ENCODE measurements at places on chromosomes 2 and 18.

DNA sequence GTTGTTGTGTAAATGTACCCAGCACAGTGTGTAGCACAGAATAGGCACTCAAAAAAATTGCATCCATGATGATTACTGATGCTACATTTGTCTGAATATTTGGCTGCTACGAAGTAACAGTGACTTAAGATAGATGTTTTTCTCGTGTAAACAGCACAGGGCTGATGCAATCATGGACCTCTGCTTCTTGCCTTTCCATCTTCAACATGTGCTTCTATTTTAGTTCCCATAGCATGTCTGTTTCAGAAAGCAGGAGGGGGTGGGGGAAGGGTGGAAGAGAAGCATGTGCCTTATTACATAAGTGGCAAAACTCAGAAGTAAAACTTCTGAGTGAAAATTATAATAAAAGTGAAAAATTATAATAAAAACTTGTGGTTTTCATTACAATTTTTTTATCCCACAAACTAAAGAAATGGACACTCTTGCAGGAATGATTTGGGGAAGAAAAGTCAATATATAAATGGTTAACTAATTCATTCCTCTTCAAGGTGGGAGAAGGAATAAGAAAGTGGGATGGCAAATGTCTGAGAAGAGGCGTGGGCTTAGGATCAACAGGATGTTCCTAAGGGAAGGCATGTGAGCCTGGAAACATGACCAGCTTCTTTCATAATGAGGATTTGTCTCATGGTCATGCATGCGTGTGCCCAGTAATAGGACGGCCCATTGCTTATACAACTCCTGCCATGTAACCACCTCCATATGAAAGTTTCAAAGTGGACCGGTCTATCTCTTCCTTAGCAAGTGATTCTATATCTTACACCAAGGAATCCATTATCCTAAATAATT lies 27.2 kb downstream of the CCBE1 start:
- DNase-seq: no peak

DNA sequence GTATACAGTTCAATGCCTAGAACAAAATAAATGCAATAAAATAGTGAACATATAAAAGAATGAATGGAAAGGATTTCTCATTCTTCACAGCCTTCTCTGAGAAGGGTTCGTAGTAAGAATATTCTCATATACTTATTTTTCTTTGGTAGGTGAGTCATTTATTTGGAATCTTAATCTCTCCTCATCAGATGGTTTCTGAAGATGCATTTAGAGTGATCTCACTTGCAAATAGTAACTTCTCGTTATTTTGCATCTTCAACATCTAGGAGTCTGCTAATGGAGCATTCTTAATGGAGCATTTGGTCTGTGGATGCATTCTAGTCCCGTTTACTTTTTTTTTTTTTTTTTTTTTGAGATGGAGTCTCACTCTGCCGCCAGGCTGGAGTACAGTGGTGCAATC lies 3.9 kb downstream of the UBXN4 start:
- DNase-seq: no peak

- no peak for DNase-seq
Observed at GRCh38 chr2:78408795-78409118, 616.7 kb upstream of the REG3G start.

GRCh38 chr2:75174981-75175380 lies 24.3 kb downstream of the TACR1 start:
- no peak for DNase-seq

- no peak for DNase-seq
Observed at GRCh38 chr2:239252801-239253200, 148.0 kb downstream of the HDAC4 start.

Measured in NCI-H2171 (cell line).